Esophagus squamous epithelium (tissue), 5 donors: ENCODE measurements at places on chromosomes 7 and 10.

GRCh38 chr10:91597197-91597881, 35.5 kb downstream of the PPP1R3C start:
- DNase-seq, result no peak

DNA sequence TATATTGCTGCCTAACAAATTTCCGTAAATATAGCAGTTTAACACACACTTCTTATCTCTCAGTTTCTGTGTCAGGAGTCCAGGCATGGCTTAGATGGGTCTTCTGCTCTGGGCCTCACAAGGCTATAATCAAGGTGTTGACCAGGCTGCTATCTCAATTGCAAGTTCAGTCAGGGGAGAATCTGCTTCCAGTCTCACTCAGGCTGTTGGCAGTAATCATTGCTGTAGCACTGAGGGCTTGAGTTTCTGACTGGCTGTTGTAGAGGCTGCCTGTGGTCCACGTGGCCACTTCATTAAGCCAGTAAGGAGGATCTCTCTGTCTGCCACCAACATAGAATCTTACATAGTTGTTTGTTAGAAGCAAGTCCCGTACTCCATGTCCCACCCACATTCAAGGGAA, 138.4 kb downstream of the ST7 start:
- DNase-seq, result no peak

DNA sequence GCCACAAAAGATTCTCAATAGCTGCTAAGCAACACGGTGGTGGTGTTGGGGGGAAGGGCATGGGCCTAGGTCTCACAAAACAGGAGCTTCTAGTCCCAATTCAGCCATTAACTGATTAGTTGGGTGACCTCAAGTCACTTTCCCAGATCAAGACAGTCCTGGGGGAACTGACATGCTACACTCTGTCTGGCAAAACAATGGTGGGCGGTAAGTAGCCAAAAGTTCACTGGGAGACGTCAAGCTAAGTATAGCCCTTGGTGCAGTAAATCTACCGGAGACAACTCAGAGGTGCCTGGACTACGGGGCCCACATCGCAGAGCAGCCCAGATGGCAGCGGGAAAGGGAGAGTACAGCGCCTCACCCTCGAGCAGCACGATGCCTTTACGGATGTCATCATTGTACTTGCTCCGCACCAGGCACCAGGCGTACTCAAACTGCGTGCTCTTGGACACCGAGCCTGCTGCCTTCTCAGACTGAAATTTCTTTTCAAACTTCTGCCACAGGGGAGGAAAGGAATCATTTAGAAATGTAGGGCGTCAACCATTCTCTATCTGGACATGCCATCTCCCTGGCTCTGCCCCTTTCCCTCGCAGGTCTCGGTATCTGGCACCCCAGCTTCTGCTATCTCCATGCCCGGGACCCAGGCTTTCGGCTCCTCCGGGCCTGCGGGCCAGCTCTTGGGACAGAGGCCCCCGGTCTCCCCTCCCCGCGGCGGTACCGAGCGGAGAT, 1.1 kb downstream of the FIS1 start:
- no peak for DNase-seq

DNA sequence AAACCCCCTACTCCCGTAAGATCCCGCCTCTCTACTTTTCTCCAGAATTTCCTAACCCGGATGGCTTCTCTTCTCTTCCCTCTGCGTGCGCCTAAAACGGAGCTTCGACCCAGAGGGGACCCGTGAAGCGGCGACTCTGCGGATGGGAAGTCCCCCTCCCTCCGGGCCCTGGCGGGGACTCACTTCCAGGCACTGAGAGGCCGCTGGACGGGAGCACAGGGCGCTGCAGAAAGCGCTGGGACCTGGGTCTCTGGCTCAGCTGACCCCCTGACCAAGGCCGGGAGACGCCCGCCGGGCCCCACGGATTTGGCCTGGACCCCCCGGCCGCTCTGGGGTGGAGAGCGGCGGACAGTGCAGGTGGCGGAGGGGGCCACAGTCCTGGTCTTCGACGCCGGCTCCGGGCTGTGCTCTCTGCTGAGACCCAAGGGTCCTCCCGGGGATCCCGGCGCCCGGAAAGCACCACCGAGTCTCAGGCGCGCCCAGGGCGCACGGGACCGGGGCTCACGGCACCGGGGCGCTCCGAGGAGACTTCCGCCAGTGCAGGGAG, 688 bp upstream of the FOXL3 start:
- DNase-seq, result no peak

- no peak for DNase-seq
Observed at GRCh38 chr7:21762469-21762868, 183.2 kb downstream of the CDCA7L start.

DNA sequence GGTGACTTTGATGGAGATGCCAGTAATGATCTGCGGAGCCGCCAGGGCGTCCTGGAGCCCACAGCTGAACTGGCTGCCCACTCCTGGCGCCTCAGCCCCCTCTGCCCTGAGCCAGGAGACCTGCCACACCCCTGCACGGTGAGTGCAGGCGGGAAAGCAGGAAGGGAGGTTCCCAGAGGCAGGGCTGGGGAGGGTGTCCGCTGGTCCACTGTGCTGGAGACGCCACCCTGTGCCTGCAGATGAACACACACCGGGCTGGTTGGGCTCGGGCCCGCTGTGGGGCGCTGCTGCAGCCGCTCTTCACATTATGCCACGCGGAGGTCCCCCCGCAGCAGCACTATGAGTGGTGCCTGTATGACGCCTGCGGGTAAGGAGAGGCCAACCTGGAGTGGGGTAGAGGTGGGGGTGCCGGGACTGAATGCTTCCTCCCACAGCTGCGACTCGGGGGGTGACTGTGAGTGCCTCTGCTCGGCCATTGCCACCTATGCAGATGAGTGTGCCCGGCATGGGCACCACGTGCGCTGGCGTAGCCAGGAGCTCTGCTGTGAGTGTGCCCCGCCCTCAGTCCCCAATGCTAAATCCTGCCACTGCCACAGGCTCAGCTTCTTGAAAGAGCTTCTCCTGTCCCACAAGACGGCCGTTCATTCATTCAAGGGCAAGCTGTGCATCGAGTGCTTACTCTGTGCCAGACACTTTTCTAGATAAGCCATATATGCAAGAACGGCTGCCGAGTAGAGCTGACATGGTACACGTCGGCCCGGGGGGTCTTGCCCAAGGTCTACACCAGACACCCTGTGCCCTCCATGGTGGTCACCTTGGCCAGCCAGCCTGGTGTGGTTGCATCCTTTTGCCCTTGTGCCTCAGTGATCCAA, 14.3 kb upstream of the ZNF467 start:
- DNase-seq, result no peak

DNA sequence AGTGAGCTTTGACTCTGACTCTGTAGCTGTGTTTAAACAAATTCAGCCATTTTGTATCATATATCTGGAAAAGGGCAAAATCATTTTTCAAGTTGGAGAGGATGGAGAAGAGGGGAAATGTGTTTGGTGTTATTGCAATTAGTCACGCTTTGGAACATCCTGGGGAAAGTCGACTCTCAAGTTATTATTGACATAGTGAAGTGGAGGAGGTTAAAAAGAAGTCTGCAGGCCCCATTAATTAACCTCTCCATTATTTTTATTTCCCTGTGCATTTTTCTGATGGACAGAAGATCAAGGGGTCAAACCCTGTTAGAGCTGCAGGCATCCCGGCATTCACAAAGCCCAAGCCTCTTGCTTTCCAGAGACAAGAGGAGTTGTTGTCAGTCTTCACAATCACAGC, 132.6 kb downstream of the TEX36 start:
- DNase-seq, result no peak

GRCh38 chr7:151062399-151063211, 3.2 kb downstream of the SLC4A2 start:
- DNase-seq, result no peak

DNA sequence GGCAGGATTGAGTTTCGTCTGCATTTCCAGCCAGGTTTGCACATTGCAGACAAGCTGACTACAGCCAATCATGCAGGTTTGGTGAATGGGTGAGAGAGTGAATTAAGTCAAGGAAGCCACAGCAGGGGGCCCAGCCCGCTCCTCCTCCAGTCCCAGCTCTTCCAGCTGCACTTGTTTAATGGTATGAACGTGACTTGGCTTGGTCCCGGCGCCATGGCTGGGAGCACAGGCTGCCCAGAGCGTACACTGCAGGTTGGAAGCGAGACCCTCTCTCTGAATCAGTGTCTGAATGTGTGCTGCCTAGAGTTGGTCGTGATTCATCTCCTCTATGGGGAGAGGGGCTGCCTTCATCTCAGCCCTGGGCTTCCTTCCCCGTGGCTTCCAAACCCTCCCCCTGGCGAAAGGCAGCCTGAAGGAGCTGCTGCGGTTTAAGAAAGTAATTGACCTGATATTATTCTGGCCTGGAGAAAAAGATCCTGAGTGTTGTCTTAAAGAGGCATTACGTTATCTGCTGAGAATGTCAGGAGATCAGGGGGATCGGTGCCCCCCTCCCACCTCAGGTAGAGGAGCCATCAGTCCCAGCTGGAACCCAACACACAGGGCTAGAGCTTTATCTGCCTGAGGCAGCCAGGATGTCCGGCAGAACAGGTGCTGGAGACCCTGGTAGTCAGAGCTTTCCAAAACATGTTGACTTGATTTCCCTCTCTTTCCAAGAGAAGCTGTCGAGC, 132.1 kb downstream of the COL26A1 start:
- no peak for DNase-seq

- no peak for DNase-seq
Observed at GRCh38 chr10:77176232-77176631, 461.4 kb downstream of the KCNMA1 start.

- no peak for DNase-seq
Observed at GRCh38 chr7:490461-491291, 29.0 kb downstream of the PDGFA start.

DNA sequence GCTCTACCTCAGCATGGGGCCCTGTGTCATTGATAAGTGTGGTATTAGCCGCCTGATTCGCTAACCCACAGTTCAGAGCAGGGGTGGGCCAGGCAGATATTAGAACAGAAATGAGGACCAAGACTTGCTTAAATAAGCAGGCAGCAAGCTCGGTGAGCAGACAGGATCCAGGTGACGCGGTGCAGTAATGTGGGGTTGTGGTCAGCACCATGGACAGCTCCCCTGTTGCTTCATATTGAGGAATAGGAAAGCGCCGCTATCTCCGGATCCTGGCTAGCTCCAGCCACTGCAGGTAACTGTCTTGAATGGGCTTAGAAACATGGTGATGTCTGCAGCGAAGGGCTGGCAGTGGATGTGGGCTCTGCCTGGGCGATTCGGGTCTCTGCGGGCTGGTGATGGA, 51.3 kb upstream of the GPR26 start:
- no peak for DNase-seq

GRCh38 chr10:13956826-13957225, 370.1 kb downstream of the PRPF18 start:
- no peak for DNase-seq

- no peak for DNase-seq
Observed at GRCh38 chr7:99034932-99035722, 108.8 kb downstream of the SMURF1 start.

DNA sequence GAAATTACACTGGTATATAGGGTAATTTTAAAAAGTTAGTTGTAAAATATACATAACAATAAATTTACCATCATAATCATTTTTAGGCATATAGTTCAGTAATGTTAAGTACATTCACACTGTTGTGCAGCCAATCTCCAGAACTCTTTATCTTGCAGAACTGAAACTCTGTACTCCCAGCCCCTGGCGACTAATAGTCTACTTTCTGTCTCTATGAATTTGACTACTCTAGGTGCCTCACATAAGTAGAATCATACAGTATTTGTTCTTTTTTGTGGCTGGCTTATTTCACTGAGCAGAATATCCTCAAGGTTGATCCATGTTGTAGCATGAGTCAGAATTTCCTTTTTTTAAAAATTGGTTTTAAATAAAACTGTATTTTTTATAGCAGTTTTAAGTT, 41.4 kb downstream of the NRF1 start:
- no peak for DNase-seq

- DNase-seq, result no peak
Observed at GRCh38 chr7:84746353-84746752, 440.5 kb downstream of the SEMA3D start.

DNA sequence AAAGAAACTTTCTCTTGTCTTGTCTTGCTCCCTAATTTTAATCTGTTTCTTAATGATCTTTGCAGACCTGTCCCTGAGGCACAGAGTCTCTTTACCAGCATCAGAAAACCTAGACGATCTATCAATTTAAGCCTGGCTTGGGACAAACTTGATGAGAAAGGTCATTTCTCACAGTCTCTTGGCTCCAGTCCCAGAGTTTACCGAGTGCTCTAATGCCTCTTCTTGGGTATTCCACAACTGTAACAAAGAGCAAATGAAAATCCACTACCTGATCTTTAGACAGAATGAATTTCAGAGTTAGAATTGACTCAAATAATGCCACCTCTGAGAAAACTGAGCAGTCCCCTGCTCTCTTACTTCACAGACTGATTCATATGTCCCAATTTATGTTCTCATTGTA, 106.4 kb upstream of the DNAJB12 start:
- DNase-seq, result no peak

DNA sequence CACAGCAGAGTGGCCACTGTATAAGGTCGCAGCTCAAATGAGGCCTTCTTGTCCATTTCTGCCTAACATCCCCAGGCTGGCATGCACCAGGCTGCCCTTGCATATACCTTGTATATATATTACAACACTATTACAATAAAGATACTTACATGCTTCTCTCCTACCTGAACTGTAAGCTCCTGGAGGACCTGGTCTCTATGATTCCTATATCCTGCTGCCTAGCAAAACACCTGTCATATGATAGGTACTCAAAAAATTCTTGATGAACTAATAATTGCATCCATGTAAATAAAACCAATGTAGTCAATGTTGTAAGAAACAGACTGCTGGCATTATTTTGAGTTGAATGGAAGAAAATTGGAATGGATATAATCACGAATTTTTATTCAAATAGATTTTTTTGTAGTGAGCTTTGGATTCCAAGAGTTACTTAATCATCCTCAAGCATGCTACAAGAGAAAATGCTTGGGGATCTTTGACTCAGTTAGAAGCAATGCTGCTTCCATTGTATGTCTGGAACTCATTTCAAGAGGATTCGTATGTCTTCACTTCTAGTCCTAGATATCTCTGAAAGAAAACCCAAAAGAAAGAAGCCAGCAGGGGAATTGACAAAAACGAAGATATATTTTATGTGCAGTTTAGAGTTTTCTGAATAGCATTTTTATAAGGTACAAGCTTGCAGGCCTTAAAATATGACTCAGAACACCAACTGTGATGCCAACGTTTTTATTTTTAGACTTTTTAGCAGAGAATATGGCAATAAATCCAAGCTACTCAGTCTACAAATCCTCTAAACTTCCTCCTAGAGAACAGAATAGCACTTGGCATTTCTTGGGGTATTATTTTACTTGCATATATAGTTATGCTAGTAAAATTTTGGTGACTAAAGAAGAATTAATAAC, 53.1 kb downstream of the OSBPL3 start:
- no peak for DNase-seq

- no peak for DNase-seq
Observed at GRCh38 chr10:106436123-106436715, 728.3 kb downstream of the SORCS1 start.

DNA sequence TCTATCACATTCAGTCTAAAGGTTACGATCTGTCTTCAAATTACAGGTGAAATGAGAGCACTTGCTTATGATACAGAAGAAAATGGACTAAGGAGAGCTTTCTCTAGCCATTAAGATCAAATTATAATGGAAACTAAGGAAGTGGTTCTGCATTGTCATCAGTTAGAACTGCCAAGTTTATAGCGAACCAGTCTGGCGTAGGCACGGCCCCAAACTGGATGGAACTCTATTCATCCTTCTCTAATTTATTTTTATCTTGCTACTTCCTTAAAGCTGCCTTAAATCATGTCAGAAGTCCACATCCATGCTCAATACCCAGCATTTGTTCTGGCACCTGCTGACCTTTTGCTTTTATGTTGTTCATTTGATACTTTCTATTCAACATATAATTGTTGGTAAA, 63.7 kb upstream of the APBB1IP start:
- no peak for DNase-seq
